HuH-7 (cell line): ENCODE measurements at places on chromosomes 12 and 14.

DNA sequence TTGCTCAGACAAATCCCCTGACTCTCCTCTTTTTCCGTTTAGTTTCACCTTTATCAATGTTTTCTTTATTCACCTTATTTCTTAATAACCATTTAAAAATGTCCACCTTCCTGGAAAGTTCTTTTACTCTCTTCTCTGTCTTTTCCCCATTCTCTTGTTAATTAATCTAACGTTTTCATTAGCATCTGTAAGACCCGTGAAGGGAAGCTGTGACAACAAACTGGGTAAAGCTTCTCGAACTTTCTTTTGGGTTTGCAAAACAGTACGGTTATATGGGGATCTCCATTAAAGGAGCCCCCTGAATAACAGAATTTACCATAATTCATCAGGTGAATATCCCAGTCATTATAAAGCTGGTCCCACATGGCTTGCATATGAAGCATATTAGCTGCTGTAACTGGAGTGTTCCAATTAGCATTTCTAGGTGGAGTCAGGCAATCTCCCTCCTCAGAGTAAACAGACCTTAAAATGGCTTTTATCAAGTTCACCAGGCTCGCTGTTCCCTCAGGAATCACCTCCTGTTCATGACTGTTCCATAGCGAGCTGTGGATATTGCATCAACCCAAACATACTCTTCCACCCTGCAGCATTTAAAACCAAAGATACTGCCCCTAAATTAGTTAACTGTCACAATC lies 42.4 kb downstream of the TMEM30B start:
- no peak for DNase-seq

GRCh38 chr12:26009593-26009992 lies 51.1 kb downstream of the RASSF8 start:
- DNase-seq = no peak

- DNase-seq = no peak
Measured at GRCh38 chr12:26283046-26283445, 87.7 kb downstream of the SSPN start.

GRCh38 chr12:44509471-44509870 lies 366.6 kb downstream of the NELL2 start:
- no peak for DNase-seq

GRCh38 chr12:121888083-121888477 lies 510 bp upstream of the PSMD9 start:
- DNase-seq = no peak

GRCh38 chr14:31122098-31122611 lies 85.4 kb downstream of the HECTD1 start:
- no peak for DNase-seq

GRCh38 chr12:39205969-39206368 lies 237.0 kb downstream of the KIF21A start:
- no peak for DNase-seq

- no peak for DNase-seq
Measured at GRCh38 chr14:84323978-84324377, 1206.0 kb upstream of the FLRT2 start.

DNA sequence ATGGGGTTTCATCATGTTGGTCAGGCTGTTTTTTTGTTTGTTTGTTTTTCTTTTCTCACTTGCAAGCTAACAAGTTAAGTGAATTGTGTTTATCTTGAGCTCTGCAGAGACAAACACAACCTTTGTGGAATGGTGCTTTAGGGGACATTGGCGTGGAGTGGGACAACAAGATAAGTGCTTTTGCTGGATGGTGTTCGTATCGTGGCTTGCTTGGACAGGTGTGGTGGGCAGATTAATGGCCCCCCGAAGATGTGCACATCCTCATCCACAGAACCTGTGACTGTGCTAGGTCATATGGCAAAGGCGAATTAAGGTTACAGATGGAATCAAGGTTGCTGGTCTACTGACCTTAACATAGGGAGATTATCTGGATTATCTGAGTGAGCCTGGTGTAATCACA lies 7.0 kb downstream of the MLXIP start:
- DNase-seq = no peak

- no peak for DNase-seq
Measured at GRCh38 chr12:105538880-105539279, 208.4 kb downstream of the C12orf75 start.

- no peak for DNase-seq
Measured at GRCh38 chr12:96454396-96454795, 35.0 kb upstream of the CFAP54 start.

DNA sequence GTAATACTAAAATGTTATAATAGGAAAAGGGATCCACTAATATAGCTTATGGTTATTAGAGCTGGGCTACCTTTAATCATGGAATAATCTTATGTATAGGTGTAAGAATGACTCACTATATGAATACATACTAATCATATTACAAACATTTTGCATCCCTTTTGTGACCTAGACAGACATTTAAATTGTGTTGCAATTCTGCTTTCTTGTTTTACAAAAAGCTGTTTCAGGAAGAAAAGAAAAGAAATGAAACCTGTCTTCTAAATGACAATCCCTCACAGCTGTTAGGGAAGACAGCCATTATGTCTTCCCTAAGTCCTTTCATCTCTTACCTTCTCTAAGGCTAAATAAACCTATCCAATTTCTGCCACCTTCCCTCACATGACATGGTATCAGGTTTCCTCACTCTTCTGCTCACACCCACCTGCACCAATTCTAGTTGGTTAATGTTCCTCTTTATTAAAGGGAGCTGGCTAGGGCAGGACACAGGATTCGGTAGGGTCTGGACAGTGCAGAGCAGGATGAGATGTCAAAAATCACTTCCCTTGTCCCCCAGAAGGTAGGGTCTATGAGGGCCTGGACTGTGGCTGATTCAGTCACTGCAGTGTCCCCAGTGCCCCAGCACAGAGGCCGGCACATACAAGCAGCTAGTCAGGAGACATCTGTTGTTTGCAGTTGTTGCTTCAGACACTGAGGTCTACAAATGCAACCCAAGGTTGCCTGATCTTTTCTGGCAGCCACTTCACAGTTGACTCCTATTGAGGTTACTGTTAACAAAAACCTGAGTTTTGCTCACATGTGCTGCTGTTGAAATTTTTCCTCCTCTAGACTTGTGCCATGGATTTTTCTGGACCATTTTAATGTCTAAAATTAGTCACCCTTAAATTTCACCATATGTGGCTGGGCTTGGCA lies 3.7 kb downstream of the DHRS7 start:
- DNase-seq = peak; percentile 26

DNA sequence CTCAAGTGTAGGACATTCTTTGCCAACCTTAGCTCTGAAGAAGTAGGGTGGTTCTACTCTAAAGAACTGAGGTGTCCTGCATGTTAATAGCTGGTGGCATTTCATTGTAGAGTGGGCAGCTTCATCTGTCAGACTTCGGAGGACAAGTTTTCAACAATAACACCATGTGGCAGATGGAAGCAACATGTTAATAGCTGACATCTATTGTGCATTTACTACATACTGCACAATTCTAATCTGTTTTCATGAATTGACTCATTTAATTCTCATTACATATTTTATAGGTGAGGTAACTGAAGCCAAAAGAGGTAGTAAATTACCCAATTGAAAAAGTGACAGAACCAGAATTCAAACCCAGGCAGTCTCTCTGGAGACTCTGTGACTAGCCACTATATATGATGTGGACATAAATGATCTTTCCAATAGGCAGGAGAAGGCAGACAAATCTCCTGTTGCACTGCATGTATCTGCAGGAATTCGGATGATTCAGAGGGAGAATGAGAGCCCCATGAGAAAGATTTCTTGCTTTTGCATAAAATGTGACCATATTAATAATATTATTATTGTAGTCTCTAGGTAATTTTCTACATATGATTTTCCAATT lies 137.2 kb upstream of the E2F7 start:
- no peak for DNase-seq

- no peak for DNase-seq
Measured at GRCh38 chr12:46368138-46368537, 4.4 kb downstream of the SLC38A2 start.

GRCh38 chr14:30980980-30981379 lies 44.5 kb upstream of the AP4S1 start:
- no peak for DNase-seq

- no peak for DNase-seq
Measured at GRCh38 chr12:53699678-53700025, 23.8 kb upstream of the ATP5MC2 start.

DNA sequence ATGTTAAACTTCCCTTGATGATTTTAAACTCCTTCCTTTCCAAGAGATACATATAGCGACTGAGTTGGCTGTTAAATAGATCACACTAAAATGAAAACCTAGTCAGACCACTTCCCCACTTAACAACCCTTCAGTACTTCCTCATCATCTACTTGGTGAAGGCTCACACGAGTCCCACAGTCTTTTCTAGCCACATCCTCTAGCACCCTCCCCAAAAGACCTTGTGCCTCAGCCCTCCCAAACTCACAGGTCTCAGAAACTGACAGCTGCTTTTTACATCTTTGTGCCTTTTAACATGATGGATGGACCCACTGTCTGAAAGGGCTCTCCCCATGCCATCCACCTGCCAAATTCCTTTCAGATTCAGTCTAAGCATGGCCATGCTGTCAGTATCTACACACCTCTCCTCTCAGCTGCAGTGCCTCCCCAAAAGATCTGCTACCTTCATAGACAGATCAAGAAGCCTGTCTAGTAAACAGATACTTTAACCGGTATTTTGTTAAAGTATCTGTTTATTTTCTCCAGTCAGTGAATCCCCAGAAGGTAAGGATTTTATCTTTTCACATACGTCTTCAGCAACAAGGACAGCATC lies 65.1 kb upstream of the GPHB5 start:
- no peak for DNase-seq

DNA sequence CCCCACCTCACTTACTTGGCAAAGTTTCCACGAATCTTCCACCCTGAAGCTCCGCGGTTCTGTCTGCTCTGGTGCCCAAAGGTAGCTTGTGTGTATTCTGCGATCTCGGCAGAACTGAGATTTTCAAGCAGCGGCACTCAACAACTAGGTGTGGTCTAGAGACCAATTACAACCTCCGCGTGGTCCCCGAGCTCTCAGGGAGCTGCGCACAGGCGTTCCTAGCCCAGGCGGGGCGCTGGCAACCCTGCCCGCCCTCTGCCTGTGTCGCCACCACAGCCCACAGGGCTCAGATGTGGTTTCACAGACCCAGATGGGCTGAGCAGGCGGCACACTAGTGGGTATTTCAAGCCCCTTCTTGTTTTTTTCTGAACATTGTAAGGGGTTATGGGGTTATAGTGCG lies 1.5 kb upstream of the DIABLO start:
- DNase-seq = no peak

- DNase-seq = no peak
Measured at GRCh38 chr12:4293299-4293965, 19.9 kb downstream of the CCND2 start.

DNA sequence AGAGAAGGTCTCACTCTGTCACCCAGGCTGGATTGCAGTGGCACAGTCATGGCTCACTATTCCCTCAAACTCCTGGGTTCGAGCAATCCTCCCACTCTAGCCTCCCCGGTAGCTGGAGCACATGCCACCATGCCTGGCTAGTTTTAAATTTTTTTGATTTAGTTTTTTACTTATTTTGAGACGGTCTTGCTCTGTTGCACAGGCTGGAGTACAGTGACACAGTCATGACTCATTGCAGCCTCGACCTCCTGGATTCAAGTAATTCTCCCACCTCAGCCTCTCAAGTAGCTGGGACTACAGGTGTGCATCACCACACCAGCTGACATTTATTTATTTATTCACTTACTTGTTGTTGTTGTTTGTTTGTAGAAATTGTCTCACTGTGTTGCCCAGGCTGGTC lies 22.2 kb upstream of the DIP2B start:
- DNase-seq = no peak

- no peak for DNase-seq
Measured at GRCh38 chr14:77037215-77037937, 8.9 kb upstream of the IRF2BPL start.

DNA sequence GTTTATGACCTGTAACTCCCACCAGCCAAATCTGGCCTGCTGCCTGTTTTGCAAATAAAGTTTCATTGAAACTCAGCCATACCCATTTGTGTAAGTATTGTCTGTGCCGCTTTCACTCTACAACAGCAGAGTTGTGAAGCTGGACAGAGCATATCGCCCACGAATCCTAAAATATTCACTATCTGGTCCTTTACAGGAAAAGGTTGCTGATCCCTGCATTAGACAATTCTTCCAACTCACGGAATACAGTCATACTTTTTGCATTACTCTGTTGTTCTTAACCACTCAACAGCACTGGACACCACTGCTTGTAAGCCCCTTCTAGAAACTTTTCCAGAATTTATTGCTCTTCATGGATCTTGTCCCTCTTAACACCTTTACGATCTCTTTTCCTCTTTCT lies 435.4 kb downstream of the EGLN3 start:
- no peak for DNase-seq
